Fibroblast of the conjunctiva (primary cell): ENCODE measurements at places on chromosomes 6 and 20.
A peak's percentile ranks its signal among the peaks of the same experiment; 100 is the strongest.

GRCh38 chr6:158471339-158471738 is 88.6 kb upstream of the TMEM181 start:
- no peak for DNase-seq

- no peak for DNase-seq
These were observed 164.2 kb upstream of the TCF21 start for GRCh38 chr6:133724726-133725125.

DNA sequence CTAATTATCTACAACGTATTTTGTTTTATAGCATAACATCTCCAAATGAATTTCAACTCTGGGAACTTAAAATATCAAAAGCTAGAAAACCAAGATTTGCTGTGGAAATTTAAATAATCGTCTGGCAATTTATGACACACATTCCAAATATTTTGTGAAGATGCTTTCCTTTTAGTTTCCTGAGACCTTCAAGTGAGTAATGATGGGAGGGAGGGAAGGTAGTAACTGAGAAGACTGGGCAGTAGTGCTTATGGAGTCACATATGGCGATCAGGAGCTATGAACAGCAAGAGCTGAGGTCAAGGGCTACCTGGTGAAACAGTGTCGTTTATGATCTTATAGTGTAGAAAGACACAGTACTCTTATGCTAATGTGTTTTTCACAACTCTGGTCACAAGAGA is 178.2 kb upstream of the THEMIS start:
- no peak for DNase-seq

- no peak for DNase-seq
These were observed 652.5 kb upstream of the AGPAT4 start for GRCh38 chr6:161926324-161926723.

DNA sequence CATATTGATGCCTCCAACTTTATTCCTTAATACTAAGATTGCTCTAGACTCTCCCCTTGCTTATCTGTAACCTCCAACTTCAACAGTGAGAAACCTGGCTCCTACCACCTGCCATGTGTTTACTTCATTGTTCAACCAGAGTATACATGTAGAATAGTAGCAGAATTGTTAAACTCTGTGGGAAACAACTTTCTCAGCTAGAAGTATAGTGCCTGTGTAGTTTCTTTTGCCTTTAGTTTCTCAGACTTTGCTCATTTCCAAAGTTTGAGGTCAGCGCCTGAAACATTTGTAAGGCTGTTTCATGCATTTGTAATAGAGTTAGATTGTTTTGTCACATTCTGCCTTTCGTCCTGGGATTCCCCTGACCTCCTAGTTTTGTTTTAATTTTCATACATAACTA is 34.9 kb upstream of the HECA start:
- no peak for DNase-seq

DNA sequence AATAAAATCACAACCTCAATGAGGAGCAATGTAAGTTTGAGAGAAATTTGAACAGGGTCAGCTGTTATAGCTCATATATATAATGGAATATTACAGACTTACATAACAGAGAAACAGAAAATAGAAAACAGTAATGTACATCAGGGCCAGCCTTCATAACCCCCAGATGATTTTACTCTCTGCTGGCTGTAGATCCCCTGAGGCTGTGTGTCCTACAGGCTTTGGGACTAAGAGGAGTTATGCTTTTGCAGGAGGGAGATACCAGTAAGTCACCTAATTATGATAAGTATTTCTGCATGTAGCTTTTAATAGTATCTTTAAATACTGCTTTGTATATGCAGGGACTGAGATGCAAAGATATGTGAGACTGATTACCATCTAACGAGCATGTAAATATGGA is 105.8 kb upstream of the ASCC3 start:
- no peak for DNase-seq

DNA sequence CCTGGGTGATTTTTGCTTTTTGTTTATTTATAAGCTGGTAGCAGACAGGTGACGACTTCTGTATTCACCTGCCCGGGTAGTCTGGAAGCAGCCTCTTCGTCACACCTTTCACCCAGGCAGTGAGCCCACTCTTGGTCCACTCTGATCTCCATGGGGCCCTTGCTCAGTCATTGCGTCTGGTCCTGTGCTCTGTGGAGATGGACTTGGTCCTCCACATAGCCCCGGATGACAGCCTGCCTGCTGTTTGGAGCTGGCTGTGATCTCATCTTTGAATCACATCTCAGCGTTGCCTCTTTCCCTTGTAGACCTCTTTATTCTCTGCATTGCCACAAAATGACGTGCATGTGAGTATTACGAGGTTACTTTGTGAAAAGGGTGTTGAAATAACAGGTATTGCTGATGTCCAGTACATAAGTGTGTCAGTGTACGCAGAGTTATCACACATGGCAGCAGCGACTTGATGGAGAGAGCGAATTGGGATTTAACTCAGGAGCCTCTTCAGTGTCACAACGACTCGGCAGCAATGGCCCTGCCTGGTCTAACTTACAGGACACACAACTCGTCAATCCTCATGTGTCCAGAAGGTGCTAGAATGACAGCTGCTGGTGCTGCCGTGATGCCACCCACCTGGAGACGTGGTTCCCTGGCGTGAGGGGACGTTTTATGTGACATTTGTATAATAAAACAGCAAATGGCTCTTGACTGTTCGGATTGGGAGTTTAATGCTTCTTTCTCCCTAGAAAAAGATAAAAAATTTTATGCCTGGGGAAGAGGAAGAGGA is 24.2 kb upstream of the FRMD1 start:
- no peak for DNase-seq

DNA sequence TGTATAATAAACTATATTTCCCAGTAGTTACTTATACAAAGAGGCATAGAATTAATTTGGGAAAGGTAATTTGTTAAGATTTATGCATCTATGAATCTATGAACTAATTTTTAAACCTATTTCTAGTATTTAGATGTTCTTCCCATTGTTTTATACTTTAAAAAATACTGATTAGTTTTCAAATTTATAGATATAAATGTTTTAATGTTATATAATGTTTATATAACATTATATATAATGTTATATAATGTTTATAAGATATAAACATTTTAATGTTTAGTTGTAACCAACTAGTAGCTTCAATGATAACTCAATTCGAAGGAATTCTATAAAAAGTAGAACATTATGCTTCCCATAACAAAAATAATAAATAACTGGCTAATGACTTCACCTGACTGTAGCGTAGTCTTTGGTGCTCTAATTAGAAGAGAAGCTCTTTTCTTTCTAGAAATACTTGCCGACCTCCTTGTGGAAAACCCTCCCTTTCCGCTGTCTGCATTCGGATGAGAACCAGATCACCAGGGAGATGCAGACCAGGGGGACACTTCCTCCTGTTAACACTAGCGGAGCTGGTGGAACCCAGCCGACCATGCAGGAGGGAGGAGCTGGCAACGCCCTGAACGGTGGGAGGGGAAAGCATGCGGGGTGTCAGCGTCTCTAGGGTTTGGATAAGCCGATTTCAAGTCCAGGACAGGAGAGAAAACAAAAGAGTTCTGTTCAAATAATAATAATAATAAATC is 158.4 kb downstream of the OR2B2 start:
- peak; percentile 80 for DNase-seq

DNA sequence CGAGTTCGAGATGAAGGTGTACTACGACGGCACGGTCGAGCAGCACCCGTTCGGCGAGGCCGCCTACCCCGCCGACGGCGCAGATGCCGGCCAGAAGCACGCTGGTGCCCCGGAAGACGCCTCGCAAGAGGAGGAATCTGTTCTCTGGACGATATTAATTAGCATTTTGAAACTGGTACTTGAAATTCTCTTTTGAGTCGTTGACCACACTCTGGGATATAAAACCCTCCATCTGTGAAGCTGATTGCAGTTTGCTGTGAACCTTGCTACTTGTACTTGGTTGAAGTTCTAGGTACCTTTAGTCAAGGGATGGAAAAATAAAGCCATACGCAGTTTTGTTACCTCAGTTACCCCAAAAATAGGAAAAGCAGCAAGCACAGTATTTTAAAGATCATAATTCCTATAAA is 917 bp downstream of the C6orf120 start:
- no peak for DNase-seq

GRCh38 chr6:80530103-80530502 is 423.6 kb downstream of the BCKDHB start:
- no peak for DNase-seq

GRCh38 chr6:41878961-41879405 is 16.2 kb downstream of the USP49 start:
- DNase-seq = no peak

GRCh38 chr6:139407718-139408222 is 33.3 kb upstream of the CITED2 start:
- peak; percentile 47 for DNase-seq

GRCh38 chr6:147201885-147202515 is 2.2 kb upstream of the STXBP5 start:
- peak; percentile 56 for DNase-seq

- no peak for DNase-seq
These were observed 83.1 kb downstream of the MRPL14 start for GRCh38 chr6:44044154-44044539.

DNA sequence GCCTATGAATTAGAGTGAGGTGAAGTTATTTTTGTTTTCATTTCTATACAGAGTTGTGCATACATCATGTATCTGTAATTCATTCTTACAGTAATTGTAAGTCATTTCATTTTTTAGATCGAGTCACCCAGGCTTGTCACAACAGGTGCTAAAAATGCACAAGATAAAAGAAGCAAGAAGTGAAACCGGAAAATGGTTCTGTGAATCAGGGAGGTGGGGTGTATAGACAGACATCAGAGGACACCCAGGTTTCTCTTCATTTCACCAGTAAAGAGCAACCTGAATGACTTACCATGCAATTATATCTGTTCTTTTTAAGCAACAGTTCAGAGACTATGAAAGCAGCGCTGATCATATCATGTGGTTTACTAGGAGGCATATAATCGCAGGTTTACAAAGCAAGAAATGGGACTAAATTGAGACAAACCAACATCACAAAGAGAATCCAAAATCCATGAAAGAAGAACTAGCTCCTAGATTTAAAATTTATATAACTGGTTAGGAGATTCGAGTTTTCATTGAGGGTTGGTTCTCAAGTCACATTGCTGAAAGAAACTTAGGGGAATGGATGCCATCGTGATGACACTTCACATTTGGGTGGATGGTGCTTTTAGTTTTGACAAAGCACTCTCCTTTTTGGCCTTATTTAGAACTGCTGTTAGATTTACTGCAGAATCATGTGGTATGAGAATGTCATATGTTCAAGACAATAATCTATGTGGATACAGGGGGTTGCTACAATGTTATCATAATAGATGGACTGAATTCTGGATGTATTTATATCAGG is 27.9 kb upstream of the TBC1D7 start:
- no peak for DNase-seq

DNA sequence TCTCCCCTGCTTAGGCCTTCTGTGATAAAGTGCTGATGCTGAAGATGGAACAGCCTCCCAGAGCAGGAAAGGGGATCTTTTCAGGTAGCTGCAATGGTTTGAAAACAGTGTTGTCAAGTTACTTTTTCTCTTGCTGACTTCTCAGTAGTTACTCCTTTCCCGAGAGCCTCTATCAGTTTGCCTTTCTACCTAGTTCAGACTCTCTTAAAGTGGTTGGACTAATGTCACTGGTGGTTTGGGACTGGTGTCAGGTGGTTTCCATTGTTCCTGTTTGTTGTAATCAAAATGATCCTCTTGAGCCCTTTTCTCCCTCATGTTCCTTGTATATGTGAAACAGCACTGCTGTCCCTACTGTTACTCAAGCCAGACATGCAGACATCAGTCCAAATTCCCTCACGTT is 91.4 kb downstream of the FAM217A start:
- DNase-seq = no peak

GRCh38 chr6:75483136-75483952 is 10.3 kb downstream of the FILIP1 start:
- DNase-seq = no peak

GRCh38 chr20:14266246-14266645 is 71.2 kb downstream of the FLRT3 start:
- no peak for DNase-seq

DNA sequence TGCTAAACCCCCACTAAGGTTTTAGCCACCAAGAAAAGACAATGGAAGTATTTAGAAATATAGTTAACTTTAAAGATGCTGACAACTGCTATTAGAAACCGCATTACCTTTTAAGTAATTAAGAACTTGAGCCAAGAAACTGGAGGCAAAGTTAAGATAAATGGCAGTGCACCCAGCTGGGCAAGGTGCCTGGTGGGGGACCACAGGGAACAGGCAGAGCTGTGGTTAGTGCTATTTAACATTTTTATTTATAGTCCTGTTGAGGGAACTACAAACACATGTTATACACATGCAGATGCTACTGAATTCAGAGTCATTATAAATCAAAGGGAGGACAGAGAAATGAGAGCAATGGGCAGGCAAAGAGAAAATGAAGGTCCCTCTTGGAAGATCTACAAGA is 447.9 kb downstream of the TFAP2B start:
- DNase-seq = no peak

DNA sequence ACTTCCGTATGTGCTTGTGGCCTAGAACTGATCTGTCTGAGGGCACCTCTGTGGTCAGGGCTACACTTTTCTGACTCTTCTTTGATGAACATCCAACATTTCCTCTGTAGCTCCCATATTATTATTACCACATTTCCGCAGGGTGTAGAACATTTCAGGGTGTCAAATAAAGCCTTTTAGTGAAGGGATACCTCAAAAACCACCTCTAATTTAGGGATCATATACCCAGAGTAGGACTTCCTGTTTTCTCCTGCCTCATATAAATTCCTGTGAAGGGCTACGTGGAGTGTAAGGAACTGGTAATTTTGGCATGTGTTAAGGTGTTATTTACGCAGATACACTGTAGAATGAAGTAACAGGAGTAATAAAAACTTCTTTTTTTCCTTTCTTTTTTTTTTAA is 5.5 kb upstream of the MUC22 start:
- DNase-seq = no peak

GRCh38 chr20:63651942-63652191 is 1.4 kb downstream of the STMN3 start:
- no peak for DNase-seq

- DNase-seq = no peak
These were observed 63.8 kb downstream of the ADTRP start for GRCh38 chr6:11714798-11715285.

- no peak for DNase-seq
These were observed 96.2 kb downstream of the SESN1 start for GRCh38 chr6:108998485-108998884.

GRCh38 chr6:53103993-53104675 is 38.9 kb downstream of the FBXO9 start:
- no peak for DNase-seq

DNA sequence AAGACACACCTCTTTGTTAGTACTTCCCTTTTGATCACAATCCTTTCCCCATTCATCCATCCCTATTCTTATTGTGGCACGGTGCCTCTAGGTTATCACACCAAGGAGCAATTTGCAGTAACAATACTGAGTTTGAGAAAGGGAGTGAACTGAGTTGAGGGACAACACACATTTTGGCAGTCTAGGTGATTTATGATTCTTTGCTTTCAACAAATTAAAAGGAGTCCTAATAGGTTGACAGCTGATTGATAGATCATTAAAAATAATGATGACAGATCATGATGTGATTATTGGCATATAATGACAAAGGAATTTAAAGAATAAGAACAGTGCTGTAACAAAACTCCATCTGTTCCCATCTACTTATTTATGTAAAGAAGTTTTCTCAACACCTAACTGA is 36.7 kb downstream of the IMPG1 start:
- DNase-seq = no peak
